ENCODE measurements at places on chromosomes 5 and 9. TPM values are rescaled to one million over a fixed set of nuclear protein-coding genes. Genes with fewer than 3 reads are reported as not detected.

PLAC8L1 gene
- not detected for total RNA-seq

GLRA1 gene
- not detected for total RNA-seq

CCL21 gene
- not detected for total RNA-seq

TTC33 gene
- total RNA-seq: 17.3 TPM

PCDHA1 gene
- total RNA-seq: 0.14 TPM

PFN3 gene
- not detected for total RNA-seq

ZNF462 gene
- 3.6 TPM for total RNA-seq

SH3GLB2 gene
- total RNA-seq: 46.6 TPM

MELK gene
- total RNA-seq: 68.7 TPM

GABBR2 gene
- 0.14 TPM for total RNA-seq

CDKN2A gene
- total RNA-seq: not detected

NIPSNAP3A gene
- 14.7 TPM for total RNA-seq

PCDHB4 gene
- total RNA-seq: 0.06 TPM

ARL10 gene
- 0.37 TPM for total RNA-seq

SLC36A2 gene
- total RNA-seq: not detected

SHOC1 gene
- not detected for total RNA-seq

PTGR1 gene
- total RNA-seq: 287 TPM

SPAAR gene
- 0.09 TPM for total RNA-seq

FYB1 gene
- total RNA-seq: 11.5 TPM

CATSPER3 gene
- 0.15 TPM for total RNA-seq

FCN2 gene
- not detected for total RNA-seq

C1QTNF3 gene
- 0.18 TPM for total RNA-seq

GCNT4 gene
- 0.29 TPM for total RNA-seq

F2RL1 gene
- 227 TPM for total RNA-seq

IFNA21 gene
- total RNA-seq: not detected

DNLZ gene
- 36.7 TPM for total RNA-seq

BAAT gene
- total RNA-seq: 0.31 TPM

OLFM1 gene
- 9.6 TPM for total RNA-seq

TMEM250 gene
- 49.7 TPM for total RNA-seq

SHB gene
- 40.8 TPM for total RNA-seq

ENTREP1 gene
- total RNA-seq: 0.74 TPM

NPM1 gene
- 3,289 TPM for total RNA-seq

RETREG1 gene
- total RNA-seq: 2.8 TPM

GABRB2 gene
- not detected for total RNA-seq

ARAP3 gene
- total RNA-seq: 4.6 TPM

FOXD4L5 gene
- 0.06 TPM for total RNA-seq

C5 gene
- 11.3 TPM for total RNA-seq

FREM1 gene
- not detected for total RNA-seq

TXN gene
- total RNA-seq: 1,280 TPM

FAM81B gene
- total RNA-seq: not detected

CDC20B gene
- 0.07 TPM for total RNA-seq

HAND1 gene
- total RNA-seq: 0.52 TPM

TOR4A gene
- total RNA-seq: 25.2 TPM

GPR150 gene
- 0.07 TPM for total RNA-seq

ABLIM3 gene
- 23.7 TPM for total RNA-seq

GZMA gene
- total RNA-seq: not detected

SNCAIP gene
- 0.05 TPM for total RNA-seq

SPATA31A3 gene
- not detected for total RNA-seq

RAD1 gene
- 30.4 TPM for total RNA-seq

IL13 gene
- total RNA-seq: not detected

Measured in A549 treated with AZD2906 at 1 μM for 4 hours (cell line).